ENCODE measurements at places on chromosomes 6 and 20.

GRCh38 chr6:161038229-161039031 is 46.9 kb downstream of the MAP3K4 start:
- peak; percentile 25 for DNase-seq

GRCh38 chr20:48789781-48790472 is 37.9 kb downstream of the PREX1 start:
- no peak for DNase-seq

- DNase-seq = no peak
Observed at GRCh38 chr6:36840432-36841403, 1.5 kb upstream of the CPNE5 start.

GRCh38 chr20:9141070-9141469 is 72.2 kb downstream of the PLCB4 start:
- no peak for DNase-seq

- DNase-seq = no peak
Observed at GRCh38 chr6:93323630-93324029, 95.7 kb downstream of the EPHA7 start.

GRCh38 chr20:53900380-53900999 is 169.9 kb downstream of the BCAS1 start:
- no peak for DNase-seq

DNA sequence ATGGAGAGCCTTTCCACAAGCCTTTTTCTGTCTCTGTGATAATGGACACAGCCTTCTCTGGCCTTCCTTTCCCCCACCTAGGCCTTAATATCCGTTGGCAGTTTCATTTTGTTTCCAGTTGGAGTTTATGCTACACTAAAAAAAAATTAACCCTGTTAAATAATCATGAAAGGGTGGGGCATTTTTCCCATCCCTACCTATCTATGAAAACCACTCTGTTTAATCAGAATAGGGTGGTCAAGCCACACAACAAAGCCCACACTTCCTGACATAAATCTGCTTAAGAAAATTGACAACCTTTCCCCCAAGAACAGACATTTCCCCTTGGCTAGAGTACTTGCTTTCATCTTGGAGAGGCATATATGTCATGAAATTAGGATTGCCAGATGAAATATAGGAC is 14.2 kb downstream of the TXLNB start:
- no peak for DNase-seq

DNA sequence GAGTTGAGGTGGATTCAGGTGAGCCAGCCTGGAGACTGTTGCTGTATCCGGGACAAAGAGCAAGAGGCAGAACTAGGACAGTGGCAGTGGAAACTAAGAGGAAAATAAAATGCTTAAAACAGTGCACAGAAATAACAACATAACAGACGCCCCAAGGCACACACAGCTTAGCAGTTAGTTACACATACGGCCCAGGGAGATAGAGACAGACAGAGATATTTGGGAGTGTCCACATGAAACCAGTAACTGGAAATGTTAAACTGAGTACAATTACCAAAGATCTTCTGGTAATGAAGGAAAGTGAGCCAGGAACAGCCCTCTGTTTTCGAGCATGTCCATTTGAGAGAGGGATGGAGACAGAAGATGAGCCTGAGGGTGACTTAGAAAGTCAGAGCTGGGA is 237.5 kb upstream of the QKI start:
- DNase-seq = no peak

GRCh38 chr20:45972500-45973183 is 639 bp upstream of the ZNF335 start:
- DNase-seq = peak; percentile 98

DNA sequence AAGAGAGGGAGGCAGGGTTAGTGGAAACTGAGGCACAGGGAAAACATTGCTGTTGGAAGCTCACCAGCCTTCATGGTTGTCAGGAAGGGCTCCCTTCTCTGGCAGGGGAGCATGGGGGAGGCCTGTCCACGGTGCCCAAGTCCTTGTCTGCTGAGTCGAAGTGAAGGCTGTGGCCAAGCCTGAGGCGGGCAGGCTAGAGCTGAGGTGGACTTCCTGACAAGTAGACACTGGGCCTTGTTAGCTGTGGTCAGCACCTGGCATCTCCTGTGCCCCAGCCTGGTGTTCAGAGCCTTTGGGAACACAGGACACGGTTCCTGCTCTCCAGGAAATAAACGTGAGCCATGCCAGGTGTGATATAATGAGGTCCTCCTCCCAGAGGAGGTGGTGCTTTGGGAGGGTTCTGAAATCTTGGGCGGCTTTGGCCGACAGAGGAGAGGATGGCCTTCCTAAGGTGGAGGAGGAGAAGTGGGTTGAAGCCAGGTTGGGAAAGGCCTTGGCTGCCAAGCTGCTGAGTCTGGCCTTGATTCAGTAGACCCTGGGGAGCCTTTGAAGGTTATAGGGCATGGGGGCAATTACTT is 138.4 kb upstream of the RNF24 start:
- no peak for DNase-seq

- DNase-seq = no peak
Observed at GRCh38 chr20:46312075-46312944, 4.0 kb upstream of the CDH22 start.

GRCh38 chr6:157054531-157054979 is 268.8 kb downstream of the TMEM242 start:
- DNase-seq = no peak

DNA sequence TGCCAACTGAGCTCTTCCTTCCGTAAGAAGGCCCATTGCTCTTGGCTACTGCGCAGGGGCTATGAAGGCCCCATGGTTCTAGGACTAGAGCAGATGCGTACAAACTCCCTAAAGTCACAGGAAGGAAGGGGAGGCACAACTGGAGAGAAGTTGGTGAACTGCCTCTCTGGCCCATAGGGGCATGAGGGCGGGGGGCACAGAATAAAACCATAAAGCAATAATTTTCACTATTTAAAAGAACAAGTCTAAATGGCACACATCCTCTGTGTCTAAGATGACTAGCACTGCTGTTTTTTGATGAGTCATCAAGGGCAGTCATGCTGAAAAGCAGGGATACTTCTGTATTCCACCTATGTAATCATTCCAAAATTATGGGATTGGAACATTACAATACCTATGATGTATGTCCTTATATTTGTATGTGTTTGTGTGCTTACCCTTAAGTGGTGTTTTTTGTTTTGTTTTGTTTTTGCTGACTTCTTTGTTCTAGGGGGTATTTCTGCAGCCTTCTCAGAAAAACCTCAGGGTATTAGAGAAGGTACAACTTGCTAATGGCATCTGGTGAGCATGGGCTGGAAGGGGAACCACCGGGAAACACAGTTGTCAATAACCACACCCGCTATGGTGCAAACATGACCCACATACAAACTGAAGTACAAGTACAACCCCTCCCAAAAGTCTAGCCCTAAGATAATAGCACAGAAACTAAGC is 36.9 kb downstream of the B4GALT5 start:
- DNase-seq = peak; percentile 50

- peak; percentile 35 for DNase-seq
Observed at GRCh38 chr6:85537055-85537494, 56.6 kb downstream of the SNX14 start.

DNA sequence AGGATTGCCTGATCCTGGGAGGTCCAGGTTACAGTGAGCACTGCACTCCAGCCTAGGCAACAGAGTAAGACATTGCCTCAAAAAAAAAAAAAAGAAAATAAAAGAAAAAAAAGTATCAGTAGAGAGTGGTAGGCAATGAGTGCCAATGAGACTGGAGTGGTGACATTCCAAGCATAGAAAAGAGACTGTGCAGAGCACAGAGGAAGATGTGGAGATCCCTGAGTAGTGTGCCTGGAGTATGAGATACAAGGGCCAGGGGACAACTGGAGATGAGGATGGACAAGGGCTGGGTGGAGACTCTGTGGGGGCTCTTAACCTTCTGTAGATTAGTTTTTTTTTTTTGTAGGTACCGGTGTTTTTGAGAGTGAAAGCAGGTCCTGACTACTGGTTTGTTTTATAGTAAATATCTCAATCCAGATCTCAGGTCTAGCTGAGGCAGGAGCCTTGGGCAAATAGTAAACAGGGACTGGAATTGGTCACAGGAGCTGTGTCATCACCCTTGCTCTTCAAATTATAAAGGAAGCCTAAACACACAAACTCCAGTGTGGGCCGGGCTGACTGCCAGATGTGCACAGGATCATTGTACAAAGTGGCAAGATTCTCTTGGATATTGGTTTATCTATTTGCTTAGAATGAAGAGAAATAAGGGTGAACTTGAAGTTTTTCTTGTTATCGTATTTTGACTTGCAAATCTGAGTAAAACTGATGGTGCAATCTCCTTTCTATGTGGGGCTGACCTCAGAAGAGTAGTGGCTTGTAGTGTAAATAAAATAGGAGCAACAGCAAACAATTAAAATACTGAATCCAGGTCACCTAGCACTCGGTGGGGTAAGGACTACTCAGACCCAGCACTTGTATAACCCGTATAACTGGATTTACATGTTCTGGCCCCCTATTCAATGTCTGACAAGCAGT is 144.9 kb downstream of the SOX4 start:
- no peak for DNase-seq

DNA sequence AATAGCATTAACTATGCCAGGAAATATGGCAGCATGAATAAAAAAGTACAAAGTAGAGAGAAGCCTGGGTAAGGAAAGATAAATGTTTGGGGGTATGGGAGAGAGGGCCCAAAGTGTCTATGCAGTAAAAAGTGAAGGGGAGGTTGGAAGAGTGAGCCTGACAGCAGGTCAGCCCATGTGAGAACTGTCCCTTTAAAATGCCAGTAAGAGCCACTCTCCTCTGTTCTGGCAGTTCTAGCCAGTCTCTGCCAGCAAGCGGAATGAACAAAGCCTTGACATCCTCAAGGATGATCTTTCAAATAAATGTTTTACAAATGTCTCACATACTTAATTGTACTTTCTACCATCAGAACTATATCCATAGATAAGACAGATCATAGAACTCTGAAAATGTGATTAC is 164.5 kb downstream of the DST start:
- DNase-seq = no peak

DNA sequence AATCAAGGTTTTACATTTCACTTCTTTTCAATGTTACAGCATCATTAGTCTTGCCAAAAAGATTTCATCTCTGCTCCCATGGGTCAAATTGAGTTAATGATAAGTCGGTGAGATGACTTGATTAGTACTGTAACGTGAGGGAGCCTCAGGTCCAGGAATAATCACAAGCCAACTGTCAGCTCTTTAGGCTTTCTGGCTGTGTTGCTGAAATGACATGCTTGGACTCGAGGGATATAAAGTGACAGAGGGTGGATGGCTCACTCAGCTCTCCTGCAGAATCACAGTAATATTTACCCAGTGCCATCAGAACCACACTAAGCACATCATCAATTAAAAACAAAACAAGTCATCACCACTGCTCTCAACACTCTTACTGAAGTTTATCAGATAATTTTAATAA is 196.2 kb upstream of the THEMIS start:
- DNase-seq = no peak

DNA sequence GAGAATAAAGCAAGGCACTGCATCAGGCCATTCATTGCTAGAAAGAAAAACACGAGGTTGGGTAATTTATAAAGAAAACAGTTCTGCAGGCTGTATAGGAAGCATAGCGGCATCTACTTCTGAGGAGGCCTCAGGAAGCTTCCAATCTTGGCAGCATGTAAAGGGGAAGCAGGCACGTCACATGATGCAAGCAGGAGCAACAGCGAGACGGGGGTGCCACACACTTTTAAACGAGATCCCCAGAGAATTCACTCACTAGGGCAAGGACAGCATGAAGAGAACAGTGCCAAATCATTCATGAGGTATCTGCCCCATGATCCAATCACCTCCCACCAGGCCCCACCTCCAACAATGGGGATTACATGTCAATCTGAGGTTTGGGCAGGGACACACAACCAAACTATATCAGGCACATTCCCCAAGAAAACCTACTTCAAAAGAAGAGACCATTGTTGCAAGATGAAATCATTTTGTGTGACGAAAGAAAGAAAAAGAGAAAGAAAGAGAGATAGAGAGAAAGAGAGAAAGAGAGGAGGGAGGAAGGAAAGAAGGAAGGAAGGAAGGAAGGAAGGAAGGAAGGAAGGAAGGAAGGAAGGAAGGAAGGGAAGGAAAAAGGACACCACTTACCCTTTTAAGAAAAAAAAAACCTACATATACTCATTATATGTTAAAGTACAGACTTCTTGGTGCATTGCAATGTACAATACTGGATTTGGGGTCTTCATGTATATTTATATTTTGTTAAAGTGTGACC is 95.9 kb upstream of the PLEKHG1 start:
- DNase-seq = no peak

GRCh38 chr6:81700414-81700813 is 52.1 kb downstream of the TENT5A start:
- no peak for DNase-seq

DNA sequence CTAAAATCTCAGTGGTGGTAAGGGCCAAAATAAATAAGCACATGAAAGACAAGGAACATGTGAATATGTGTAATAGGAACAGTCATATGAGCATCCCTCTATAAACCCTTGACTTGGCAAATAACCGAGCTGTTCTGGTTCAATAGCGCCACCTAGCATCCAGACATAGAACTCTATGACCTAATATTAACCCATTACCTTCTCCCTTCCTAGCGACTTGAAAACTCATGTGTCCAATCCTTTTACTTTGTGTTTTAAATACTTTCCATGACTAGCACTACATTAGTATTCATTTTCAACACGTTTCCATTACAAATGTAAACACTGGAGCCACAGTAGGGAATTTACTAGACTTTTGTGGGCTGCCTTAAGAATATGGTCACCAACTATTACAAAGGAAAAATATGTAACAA is 279.7 kb downstream of the UST start:
- peak; percentile 32 for DNase-seq

DNA sequence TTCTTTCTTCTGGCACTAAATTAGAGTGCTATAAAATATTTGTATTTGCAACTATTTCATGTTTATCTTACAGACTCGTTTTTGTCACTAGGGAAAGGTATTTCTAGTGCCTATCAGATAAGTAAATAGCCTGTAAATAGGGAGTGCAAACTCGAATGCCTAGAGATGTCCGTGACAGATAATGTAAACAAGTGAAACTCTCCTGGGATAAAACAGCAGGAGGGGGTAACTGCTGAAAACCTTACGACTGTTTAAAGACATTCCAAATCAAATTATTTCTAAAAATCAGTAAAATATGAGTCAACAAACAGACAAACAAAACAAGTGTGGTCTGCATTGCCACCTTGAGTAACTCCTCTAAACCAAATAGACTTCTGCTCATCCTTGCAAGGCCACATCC is 932.1 kb downstream of the EYS start:
- DNase-seq = no peak

- DNase-seq = no peak
Observed at GRCh38 chr20:53623134-53623453, 29.5 kb upstream of the ZNF217 start.

GRCh38 chr6:81938014-81938856 is 185.8 kb upstream of the TENT5A start:
- peak; percentile 90 for DNase-seq

DNA sequence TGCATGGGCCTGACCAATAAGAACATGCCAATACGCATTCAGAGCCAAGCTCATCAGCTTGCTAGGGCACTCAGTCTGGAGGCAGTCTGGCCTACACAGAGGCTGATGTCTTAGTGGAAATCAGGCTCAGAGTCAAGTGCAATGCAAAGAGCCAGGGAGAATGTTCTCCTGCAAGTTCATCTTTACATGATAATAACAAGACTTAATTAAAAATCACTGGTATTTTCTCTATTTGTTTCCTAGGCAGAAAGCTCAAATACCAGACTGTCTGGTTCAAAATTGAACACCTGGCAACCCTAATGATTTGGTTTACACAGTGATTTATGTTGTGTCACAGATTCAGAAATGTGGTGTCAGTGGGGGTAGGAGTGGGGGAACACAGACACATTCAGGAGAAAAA is 689.3 kb upstream of the FLRT3 start:
- DNase-seq = no peak

GRCh38 chr20:5002077-5002413 is 735 bp upstream of the SLC23A2 start:
- no peak for DNase-seq

GRCh38 chr20:13009682-13010406 is 1.1 kb downstream of the SPTLC3 start:
- DNase-seq = peak; percentile 54

All from LoVo (cell line).